Breast epithelium (tissue), 4 donors: ENCODE measurements at places on chromosomes 7 and 10. TPM values are rescaled to one million over a fixed set of nuclear protein-coding genes. Genes with fewer than 3 reads are reported as not detected.

DNA sequence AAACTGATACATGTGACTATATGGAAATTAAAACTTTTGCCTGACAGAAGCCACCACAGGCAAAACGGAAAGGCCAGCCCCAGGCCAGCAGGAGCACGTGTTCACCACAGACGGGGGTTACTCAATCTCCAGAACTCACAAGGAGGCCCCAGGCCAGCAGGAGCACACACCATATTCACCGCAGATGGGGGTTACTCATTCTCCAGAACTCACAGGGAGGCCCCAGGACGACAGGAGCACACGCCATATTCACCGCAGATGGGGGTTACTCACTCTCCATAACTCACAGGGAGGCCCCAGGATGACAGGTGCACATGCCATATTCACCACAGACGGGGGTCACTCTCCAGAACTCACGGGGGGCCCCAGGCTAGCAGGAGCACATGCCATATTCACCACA, 61.5 kb downstream of the NKX6-2 start:
- H3K27ac ChIP-seq, result no peak overlapping the region
- H3K36me3 ChIP-seq, result no peaks in the 10 kb centered on the region
- no peaks in the 10 kb centered on the region for H3K4me1 ChIP-seq
- no peaks in the 10 kb centered on the region for H3K27me3 ChIP-seq
- H3K4me3 ChIP-seq, result no peak overlapping the region
- no peak for DNase-seq

Gene NT5C2
- 73.1 TPM for total RNA-seq

Gene ANXA7
- total RNA-seq, result 120 TPM

Gene FEZF1
- not detected for total RNA-seq

DNA sequence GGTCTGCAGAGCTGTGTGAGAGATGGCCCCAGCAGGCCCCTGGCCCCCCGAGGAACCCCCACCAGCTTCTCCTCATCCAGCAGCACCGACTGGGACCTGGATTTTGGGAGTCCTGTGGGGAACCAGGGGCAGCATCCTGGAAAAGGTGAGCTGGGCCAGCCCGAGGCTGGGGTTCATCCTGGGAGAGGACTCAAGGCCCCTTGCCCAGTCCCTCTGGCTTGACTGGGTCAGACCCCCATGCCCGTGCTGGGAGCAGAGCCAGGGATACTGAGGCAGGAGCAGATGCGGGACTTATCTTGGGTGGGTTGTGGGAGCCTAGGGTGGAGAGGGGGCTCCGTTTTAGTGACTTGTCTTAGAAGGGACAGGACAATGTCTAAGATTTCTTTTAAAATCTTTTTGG, 47.5 kb downstream of the ZNF467 start:
- H3K27ac ChIP-seq, result no peak overlapping the region
- no peaks in the 10 kb centered on the region for H3K27me3 ChIP-seq
- no peak for DNase-seq
- H3K4me1 ChIP-seq, result no peaks in the 10 kb centered on the region
- no peak overlapping the region for H3K4me3 ChIP-seq
- peaks cover 6% of the 10 kb centered on the region for H3K36me3 ChIP-seq

Gene UPF2
- 29.2 TPM for total RNA-seq

DNA sequence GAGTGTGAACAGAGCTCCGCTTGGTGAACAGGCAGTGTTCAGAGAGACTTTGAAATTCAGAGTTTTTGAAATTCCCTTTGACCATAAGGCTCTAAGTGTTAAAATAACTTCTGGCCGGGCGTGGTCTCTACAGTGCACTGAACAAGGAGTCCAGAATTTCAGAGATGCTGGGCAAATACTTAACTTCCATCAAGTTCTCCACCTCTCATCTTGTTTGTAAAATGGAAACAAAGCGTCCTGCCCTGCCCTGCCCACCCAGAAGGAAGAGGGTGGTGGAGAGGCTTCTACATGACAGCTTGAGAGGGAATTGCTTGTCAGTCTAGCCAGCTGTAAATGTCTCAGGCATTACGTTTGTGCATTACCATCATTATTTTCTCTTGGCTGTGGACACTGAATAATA, 102.6 kb downstream of the RGS10 start:
- H3K4me1 ChIP-seq, result peaks cover 14% of the 10 kb centered on the region
- DNase-seq, result no peak
- H3K4me3 ChIP-seq, result no peak overlapping the region
- no peak overlapping the region for H3K27ac ChIP-seq
- no peaks in the 10 kb centered on the region for H3K36me3 ChIP-seq

- H3K27me3 ChIP-seq, result no peaks in the 10 kb centered on the region
- no peak for DNase-seq
- H3K4me3 ChIP-seq, result no peak overlapping the region
- H3K36me3 ChIP-seq, result no peaks in the 10 kb centered on the region
- H3K27ac ChIP-seq, result no peak overlapping the region
Measured at GRCh38 chr7:130838738-130839137, 104.7 kb upstream of the KLF14 start.
